ENCODE measurements at places on chromosomes 3 and 15.
A peak's percentile ranks its signal among the peaks of the same experiment; 100 is the strongest.

DNA sequence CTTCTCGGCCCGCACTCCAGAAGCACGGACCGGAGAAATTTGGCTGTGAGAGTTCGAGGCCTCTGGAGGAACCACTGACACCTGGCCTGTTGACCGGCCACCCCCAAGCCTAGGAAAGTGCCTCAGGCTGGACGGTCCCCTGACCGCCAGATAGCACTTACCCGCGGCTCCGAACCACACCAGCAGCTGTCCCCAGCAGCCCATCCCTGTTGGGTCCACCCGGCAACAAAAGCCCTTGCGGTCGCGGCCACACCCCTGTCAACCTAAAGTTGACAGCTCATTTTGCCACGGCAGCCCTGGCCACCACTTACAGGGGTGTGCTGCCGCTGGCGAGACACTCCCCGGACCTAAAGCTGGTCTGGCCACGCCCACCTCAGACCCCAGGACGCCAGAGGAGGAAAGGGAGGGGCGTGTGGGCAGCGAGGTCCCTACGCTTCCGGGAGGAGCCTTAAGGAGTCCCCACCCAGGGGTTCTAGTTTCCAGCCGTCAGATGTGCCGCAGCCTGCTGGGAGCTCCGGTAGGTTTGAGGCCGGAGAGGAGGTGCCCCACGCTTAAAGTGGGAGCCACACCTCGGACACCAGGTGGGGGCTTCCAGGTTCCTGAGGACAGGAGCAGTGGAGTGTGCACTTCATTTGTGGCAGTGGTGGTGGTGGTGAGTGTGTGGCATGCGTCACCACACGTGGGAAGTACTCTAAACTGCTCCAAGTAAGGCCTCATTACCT lies at the start of gene LTK:
TSS of gene LTK (minus strand) at position 322 of the 722 bp plus-strand sequence. CDS start at position 204, 118 bp downstream.
- no peak for DNase-seq

- DNase-seq: no peak
Measured at GRCh38 chr15:56906766-56907165, 11.7 kb upstream of the TCF12 start.

DNA sequence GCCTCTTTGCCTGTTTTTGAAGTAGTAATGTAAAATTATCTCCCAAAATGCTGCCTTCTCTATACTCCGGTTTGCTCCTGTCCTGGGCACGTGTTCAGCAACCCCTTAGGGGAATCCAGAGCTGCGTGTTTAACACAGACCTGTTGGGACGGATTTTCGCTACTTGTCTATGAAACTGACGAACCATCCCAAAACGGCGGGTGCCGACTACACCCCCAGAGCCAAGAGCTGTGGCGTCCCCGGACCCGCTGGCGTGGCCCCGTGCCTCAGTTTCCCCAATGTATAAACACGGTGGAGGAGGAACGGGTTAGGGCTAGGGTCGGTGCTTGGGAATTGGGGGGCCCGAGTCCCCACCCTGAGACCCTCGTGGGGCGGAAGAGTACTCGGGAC lies 473 bp downstream of the FHIT start:
- peak; percentile 6 for DNase-seq

DNA sequence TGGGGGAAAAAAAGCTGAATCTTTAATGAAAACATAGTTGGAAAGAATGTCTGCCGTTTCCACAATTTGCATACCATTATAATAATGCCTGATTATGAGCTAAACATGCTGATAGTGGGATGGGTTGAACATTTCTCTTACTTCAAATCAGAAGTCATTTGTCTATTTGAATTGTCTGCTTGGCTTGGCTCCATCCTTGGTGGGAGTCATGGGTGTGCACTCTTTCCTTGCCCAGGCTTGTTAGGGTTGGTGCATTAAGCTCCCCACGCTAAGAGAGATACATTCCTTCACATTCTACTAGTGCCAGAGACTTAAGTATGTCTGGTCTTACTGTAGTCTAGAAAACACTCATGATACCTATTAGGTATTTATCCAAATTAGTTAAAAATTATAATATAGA lies 121.4 kb upstream of the RARB start:
- DNase-seq: no peak

- DNase-seq: no peak
Measured at GRCh38 chr3:171933441-171933840, 90.3 kb downstream of the TMEM212 start.

GRCh38 chr15:99176757-99177156 lies 71.9 kb downstream of the SYNM start:
- DNase-seq: no peak

DNA sequence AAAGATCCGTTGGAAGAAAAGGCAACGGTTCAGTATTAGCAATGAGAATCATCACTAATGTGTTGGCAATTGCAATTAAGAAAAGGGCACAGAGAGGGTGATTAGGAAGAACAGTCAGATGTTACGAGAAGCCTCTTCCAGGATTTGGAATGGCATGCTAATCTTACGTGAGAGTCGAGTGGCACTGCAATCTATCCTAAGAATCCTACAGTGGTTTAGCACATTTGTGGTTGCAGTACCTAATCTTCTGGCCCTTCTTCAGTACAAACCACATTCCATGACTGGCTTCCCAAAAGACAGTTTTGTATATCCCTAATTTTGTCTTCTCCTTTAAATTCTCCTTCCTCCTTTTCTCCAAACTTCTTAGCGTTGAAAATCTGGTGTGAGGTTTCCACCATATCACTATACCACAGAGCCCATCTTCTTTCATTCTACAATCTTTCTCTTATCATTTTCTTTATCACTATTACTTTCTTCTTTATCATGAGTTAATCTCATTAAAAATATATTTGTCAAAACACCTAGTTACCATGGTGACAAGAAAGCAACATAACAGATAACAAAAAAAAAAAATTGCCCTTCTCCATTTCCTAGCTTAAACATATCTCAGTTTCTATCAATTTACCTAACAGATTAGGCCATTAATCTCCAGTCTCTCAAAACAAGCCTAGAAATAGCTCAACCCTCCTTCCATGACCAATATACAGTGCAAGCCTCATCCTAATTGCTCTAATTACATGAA lies 60.1 kb downstream of the IGSF11 start:
- DNase-seq: no peak

DNA sequence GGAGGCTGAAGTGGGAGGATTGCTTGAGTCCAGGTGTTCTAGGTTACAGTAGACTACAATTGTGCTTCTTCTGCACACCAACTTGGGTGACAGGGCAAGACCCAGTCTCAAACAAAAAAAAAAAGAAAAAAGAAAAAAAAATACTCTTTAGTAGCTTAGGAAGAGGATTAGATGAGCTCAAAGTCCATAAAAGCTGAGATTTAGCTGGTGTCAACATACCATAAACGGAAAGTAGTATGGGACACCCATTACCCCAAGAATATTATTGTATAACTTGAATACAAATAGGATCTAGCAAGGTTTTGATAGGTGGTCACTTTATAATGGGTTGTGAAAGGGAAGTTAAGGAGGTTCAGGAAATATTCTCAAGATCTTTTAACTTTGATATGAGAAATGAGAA lies 38.0 kb upstream of the ULK4 start:
- no peak for DNase-seq

DNA sequence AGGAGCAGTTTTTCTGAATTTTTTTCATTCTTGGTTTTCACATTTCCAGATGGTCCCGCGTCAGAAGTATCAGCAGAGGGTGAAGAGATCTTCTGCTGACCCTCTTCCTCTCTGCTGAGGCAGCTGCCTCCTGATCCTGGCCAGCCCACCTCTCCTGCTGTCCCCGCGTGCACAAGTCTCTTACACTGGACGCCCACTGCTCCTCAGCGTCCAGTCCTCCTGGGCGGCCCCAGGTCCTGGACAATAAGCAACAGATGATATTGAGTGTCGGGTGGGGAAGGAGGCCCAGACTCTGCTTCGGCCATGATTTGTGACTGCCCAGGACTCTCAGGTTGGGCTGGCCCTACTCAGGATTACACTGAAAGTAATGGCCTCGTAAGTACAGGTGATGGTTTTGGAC lies 50.1 kb downstream of the KLHL25 start:
- no peak for DNase-seq
